ENCODE measurements at places on chromosomes 12 and 14.
A peak's percentile ranks its signal among the peaks of the same experiment; 100 is the strongest.

GRCh38 chr14:85675957-85676356 is 146.0 kb downstream of the FLRT2 start:
- no peak for DNase-seq

DNA sequence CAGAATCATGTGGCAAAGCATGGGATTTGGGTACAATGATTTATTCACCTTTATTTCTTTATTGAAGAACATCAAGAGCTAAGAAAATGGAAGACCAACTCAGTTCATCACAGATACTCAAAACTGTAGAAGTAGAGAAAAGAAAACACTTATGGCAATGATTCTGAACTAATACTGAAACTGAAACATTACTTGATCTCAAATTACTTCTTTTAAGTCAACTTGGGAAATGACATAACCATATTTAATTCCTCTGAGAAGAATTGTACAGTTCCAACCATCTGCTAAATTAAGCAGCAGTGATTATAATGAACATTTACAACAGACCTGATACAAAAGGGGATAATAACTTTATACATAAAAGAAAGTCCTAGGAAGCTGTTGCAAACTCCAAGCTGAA is 466.5 kb downstream of the TMTC2 start:
- DNase-seq = no peak

DNA sequence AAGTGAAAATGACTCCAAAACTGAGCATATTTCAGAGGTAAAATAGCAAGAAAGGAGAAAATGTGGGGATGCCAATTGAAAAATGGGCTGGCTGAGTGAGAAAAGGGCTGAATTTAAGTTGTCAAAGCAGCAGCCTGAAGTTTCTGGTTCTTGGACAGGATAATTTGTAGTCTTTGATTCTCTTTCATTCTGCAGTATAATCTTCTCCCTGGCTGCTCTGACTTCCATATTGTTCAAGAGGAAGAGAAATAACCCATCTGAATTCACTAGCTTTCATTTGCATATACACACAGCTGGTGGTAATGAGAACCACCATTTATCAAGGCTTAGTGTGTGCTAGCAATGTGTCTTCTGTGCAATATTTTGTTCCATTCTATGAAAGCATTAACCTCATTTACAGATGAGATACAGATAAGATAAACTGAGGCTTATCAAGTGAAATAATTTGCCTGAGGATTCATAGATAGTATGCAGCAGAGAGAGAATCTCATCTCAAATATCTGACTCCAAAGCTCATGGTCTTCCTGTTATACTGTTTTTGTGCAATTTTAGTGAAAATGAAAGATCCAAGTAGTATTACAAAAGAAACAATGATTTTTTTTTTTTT is 184.2 kb downstream of the TMTC2 start:
- no peak for DNase-seq

GRCh38 chr12:40342010-40342409 is 117.2 kb downstream of the LRRK2 start:
- no peak for DNase-seq

DNA sequence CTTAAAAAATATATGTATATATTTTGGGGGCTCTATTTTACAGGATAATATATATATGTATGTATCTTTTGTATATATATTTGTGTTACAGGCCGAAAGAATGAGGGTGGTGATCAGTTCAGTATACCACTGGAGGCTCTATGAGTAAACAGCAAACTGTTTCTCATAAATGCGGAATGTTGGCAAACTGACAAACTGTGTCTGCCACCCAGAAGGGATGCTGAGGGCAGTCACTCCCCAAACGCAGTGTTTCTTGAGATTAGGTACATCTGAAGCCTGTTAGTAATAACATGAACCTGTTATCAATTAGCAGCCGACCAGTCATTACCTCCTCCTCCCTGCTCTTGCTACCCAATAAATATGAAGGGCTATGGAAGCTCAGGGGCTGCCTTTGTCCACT is 20.8 kb downstream of the TNFAIP2 start:
- no peak for DNase-seq

- DNase-seq = no peak
These were observed 272.8 kb upstream of the DAAM1 start for GRCh38 chr14:58915646-58916045.

- no peak for DNase-seq
These were observed 10.7 kb downstream of the CCDC196 start for GRCh38 chr14:66496911-66497310.

DNA sequence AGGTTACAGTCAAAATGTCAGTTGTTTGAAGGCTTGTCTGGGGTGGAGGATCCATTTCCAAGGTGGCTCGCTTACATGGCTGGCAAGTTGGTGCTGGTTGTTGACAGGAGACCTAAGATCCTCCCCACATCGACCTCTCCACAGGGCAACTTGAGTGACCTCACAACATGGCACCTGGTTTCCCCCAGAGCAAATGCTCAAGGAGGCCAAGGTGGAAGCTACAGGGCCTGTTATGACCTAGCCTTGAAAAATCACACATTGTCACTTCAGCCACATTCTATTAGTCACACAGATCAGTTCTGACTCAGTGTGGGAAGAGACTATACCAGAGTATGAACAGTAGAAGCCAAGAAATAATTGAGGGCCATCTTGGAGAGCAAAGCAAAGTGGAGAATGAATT is 11.3 kb upstream of the GNG2 start:
- DNase-seq = no peak

- no peak for DNase-seq
These were observed 270.8 kb downstream of the ZFP36L1 start for GRCh38 chr14:68521961-68522509.

DNA sequence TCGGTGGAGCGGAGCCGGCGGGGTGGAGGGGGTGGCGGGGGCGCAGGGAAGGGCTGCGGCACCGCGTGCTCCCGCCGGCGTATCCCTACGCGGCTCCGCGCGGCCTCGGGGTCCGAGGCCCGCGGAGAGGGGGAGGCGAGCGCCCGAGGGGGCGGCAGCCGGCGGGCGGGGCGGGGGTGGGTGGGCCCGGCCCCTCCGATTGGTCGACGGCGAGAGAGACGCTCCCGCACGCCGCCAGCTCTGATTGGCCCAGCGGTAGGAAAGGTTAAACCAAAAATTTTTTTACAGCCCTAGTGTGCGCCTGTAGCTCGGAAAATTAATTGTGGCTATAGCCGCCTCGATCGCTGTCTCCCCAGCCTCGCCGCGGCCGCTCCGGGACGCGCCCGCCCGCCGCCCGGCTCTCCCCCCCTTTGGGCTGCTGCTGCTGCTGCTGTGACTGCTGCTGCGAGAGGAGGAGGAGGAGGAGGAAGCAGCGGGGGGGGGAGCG is at the start of gene FOXG1:
Gene FOXG1, plus strand, starts transcription at position 319 of the 487 bp plus-strand sequence. CDS start 493 bp downstream, outside the sequence.
- peak; percentile 99 for DNase-seq

DNA sequence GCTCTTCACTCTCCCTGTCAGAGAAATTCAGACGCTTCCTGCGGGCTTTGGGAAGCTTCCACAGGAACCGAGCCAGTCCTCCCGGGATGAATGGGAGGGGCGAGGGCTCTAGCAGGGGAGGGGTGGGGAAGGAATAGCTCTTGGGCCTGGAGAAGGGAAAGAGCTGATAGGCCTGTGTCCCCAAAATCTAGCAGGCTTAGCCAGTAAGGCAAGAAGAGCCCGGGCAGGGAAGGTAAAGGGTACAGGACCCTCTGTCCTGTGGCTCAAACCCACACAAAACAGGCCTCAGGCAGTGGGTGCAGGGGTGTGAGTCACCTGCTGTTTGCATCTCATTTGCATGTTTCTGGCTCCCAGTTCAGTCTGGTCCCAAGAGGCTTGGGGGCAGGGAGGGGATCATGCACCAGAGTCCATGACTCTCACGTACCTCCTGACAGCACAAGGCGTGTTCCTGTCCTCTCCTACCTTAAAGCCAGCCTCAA is 8.7 kb upstream of the SMUG1 start:
- DNase-seq = no peak

- DNase-seq = no peak
These were observed 21.2 kb downstream of the ZBTB42 start for GRCh38 chr14:104821971-104822608.

- no peak for DNase-seq
These were observed 23.2 kb upstream of the PSMA6 start for GRCh38 chr14:35268946-35269345.

DNA sequence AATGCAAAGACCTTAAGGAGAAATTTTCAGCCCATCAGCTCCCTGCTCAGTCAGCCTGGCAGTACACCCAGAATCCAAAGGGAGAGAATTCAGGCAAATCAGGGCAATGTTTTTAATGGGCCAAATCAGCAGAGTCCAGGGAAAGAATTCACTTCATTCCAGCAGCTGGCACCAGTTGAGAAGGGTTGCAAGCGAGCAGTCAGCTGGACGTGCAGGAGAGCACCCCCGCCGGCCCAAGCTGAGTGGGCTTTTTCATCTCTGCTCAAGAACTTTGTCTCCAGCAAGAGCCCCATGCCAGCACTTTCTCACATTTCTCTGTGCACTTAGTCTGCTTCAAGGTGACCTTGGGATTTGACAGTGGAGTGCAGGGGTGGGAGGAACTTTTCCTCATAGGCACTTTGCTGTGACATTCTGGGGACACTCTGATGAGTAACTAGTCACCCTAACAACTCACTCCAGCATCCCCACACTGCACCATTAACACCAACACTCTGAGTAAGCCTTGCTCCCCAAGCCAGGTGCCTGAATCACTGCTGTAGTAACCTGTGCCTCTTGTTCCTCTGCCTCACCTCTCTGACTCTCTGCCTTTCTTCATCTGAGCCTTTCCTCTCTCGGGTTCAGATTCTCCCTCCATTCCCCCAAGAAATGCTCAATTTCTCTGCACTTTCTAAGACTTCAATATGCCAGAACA is 2.2 kb downstream of the ENDOU start:
- DNase-seq = no peak

- no peak for DNase-seq
These were observed 103.6 kb upstream of the ATF7IP start for GRCh38 chr12:14261861-14262260.

DNA sequence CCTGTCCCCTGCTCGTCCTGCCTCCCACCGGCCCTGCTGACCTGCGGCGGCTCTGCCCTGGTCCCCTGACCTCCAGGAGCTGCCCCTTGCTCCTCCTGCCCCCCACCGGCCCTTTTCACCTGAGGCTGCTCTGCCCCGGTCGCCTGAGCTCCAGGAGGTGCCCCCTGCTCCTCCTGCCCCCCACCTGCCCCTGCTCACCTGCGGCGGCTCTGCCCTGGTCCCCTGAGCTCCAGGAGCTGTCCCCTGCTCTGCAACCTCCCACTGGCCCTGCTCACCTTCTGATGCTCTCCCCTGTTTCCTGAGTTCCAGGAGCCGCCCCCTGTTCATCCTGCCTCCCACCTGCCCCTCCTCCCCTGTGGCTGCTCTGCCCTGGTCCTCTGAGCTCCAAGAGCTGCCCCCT is 101.3 kb downstream of the TMEM121 start:
- DNase-seq = no peak

GRCh38 chr14:34711169-34711568 is 3.2 kb downstream of the CFL2 start:
- DNase-seq = peak; percentile 71

- DNase-seq = peak; percentile 86
These were observed 60.9 kb upstream of the FBRSL1 start for GRCh38 chr12:132428936-132429601.

DNA sequence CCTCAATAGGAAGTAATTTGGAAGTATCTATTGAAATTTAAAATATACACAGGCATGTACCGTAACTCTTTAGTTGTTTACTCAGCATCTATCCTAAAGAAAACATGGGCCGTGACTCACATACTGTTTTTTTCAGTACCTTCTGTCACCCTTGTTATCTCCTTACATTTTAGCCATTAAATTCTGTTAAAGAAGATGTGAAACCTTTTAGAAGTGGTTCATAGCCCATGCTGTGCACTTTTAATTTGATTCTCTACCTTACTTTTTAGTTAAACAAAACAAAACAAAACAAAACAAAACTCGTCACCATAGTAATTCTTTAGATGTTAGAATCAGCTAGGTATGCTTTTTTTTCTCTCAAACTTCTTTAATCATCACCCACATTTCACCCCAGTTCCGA is 494.4 kb upstream of the RGS6 start:
- DNase-seq = no peak

DNA sequence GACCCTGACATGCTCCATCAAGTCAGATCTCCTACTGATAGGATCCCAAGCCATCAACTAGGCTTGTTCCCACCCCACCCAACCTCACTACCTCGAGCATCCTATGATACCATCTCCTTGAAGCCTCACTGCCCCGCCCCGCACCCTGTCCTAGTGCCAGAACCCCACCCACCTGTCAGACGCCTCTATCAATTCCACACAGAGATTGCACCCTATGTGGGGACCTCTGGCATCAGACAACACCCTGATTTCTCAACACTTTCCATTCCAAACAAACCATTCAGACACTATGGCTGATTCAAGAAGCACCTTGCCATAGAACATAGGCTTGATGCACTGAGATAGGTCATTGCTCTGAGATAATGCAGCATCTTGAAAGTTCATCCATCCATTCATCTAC is 3.1 kb upstream of the GLTP start:
- DNase-seq = no peak

- DNase-seq = no peak
These were observed 222.4 kb upstream of the AMIGO2 start for GRCh38 chr12:47302111-47302671.

DNA sequence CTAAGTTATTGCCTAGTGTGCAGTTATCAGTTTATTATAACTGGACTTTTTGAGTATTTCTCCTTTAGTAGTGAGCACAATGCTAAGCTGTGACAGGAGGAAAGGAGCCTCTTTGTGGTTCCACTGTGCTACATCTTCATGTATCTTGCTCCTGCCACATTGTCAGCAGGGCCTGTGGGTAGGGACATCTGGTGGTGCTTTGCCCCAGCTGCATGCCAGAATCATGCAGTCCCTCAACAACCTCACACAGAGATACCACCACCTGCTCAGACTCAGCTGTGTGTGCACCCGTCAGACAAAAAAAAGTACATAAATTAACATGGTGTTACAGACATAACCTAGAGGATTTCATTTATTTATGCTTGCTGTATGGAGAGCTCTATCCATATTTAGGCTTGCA is 51.1 kb downstream of the MIS18BP1 start:
- no peak for DNase-seq

GRCh38 chr12:57418255-57418654 is 12.6 kb downstream of the R3HDM2 start:
- no peak for DNase-seq

GRCh38 chr14:75939200-75939599 is 42.6 kb downstream of the TGFB3 start:
- no peak for DNase-seq

GRCh38 chr12:2813214-2814185 is 1.0 kb downstream of the ITFG2 start:
- DNase-seq = peak; percentile 81

- DNase-seq = no peak
These were observed 25.5 kb upstream of the TXNRD1 start for GRCh38 chr12:104189915-104190555.

GRCh38 chr14:51884086-51884927 is 23.9 kb downstream of the GNG2 start:
- no peak for DNase-seq

DNA sequence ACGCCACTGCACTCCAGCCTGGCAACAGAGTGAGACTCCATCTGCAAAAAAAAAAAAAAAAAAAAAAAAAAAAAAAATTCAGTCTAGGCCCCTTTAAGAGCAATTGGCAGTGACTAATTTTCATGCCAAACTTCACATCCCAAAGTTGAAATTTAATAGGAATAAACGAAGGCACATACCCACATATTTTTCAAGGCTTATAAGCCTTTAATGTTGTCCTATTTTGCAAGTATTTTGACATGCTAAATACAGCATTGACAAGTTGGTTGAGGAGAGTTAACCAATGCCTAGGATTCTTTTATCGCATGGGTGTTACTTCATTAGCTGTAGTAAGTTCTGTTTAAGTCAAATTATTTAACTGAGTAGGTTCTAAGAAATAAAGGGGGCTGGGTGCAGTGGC is 23.5 kb upstream of the HIP1R start:
- DNase-seq = no peak
